ENCODE measurements at places on chromosomes 1 and 21.
A peak's percentile ranks its signal among the peaks of the same experiment; 100 is the strongest.

GRCh38 chr1:32353431-32353830 lies 8.9 kb downstream of the FAM229A start:
- no peak for DNase-seq

DNA sequence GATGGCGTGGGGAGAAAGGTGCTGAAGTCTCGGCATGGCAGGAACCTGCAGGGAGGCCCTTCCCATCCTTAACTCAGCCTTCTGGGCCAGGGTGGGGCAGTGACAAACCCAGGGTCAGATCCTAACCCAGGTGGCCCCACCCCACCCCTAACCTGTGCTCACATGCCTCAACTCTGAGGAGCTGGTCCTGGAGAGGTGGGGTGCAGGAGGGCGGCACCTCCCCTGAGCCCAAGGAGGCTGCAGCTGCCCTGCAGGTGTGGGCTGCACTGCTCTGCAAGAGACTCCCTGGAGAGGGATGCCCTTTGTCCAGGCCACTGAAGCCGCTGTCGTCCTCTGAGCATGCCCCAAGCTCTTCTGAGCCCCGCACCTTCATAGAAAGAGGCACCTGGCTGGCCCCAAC lies 15.2 kb upstream of the ADAMTSL4 start:
- DNase-seq = no peak

DNA sequence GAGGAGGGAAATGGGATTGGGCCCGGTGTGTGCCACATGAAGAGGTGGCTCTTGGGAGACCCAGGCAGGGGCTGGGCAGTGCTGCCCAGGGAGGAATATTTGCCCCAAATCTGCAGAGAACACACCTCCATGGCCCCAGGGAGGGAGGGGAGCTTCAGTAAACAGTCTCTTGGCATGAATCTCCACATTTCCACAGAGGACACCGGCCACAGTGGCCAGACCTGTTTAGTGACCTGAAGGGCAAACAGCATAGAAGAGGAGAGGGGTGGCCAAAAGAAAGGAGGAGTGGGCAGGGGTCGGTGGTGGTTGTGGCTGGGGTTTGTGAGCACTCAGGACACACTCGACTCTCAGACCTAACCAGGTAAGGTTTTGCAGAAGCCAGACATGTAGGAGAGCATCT lies 54.0 kb upstream of the IFFO2 start:
- no peak for DNase-seq

DNA sequence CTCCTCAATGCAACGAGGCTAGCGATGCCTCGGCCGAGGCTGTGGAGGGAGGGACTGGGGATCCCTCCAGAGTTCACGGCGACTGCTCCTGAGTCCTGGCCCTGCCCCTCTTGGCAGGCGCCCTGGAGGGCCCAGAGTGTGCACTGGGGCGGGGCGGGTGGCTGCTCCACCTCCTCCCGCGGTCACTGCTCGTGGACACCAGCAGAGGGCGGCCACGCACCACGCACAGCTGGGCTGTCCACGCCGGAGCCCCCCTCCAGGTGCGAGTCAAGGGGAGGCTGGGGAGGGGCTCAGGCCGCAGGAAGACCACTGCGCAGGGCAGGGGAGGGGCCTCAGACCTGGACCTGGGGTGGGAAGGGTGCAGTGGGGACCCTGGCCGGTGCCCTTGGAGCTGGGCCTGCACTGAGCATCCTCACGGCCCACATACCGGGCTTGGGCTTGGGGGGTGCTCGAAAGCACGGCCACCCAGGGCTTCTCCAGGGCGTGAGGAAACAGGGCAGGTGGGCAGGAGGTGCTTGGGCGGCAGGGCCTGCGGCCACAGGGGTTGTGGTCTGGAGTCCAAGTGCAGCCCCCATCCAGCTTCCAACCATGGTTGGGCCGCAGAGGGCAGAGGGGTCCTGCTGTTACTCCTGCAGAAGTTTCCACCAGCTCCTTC lies 20.6 kb upstream of the TTC34 start:
- DNase-seq = peak; percentile 32

DNA sequence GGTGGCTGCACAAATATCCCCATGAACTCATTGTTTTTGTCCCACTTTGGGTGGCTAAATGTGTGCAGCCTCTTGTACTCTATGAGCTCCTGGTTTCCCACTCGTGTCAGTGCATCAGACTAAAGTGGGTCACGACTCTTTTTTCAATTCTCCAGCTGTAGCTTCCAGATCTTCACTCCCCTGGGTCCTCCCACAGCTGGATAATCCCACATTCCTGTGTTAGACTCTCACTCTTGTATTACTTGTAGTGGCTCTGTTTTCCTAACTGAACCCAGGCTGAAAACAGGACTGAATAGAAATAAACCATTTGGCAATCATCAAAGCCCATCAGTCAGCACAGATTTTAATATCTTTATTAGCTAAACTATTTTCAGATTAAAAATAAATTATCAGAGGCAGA lies 60.4 kb downstream of the UBE2U start:
- no peak for DNase-seq

- DNase-seq = no peak
Observed at GRCh38 chr1:60833173-60833572, 249.2 kb upstream of the NFIA start.

- DNase-seq = no peak
Observed at GRCh38 chr1:167661527-167662426, 31.7 kb downstream of the RCSD1 start.

DNA sequence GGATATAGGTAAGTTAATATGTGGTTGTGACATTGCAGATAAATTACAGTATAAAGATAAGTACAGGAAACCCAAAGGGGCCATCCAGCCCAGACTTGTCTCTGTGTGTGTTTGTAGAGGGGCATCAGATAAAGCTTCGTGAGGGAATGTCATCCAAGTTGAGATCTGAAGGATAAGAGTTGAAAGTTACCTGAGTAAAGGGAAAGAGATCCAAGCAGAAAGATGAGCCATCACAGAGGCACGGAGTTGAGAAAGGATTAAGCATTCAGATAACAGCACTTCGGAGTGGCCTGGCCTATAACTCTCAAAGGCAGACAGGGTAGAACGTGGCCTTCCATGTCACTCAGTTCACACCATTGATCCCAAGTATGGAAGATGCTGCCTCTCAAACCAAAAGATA lies 749.1 kb downstream of the ADGRL2 start:
- no peak for DNase-seq

- no peak for DNase-seq
Observed at GRCh38 chr1:244231572-244232315, 180.7 kb downstream of the ZBTB18 start.

GRCh38 chr1:228448372-228448771 lies 31.7 kb upstream of the TRIM17 start:
- DNase-seq = no peak

- no peak for DNase-seq
Observed at GRCh38 chr1:223161321-223161720, 18.3 kb upstream of the TLR5 start.

DNA sequence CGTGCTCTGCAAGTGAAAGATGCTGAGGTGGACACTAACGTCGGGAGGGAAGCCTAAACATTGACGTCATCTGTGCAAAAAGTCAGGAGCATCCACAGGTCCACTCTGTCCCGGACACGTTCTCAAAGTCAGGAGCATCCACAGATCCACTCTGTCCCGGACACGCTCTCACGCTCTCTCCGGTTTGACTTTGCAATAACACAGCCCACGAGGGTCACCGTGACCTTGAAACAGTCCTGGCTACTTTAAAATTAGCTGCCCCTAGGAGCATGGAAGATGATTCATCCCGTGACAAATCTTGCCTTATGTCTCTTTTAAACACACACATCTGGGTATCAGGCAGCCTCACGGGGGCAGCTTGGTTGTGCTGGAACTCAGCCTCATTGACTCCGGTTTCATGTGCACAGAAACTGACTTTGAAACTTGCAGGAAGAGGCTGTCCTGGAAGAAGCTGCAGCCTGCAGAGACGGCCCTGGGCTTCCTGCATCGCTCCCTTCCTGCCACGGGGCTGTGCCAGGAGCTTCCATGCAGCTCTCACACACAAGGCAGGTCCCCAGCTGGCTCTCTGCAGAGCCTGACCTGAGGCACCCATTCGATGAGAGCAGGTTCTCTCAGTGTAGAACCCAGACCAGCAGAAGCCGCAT lies 18.1 kb upstream of the COL18A1 start:
- DNase-seq = no peak

DNA sequence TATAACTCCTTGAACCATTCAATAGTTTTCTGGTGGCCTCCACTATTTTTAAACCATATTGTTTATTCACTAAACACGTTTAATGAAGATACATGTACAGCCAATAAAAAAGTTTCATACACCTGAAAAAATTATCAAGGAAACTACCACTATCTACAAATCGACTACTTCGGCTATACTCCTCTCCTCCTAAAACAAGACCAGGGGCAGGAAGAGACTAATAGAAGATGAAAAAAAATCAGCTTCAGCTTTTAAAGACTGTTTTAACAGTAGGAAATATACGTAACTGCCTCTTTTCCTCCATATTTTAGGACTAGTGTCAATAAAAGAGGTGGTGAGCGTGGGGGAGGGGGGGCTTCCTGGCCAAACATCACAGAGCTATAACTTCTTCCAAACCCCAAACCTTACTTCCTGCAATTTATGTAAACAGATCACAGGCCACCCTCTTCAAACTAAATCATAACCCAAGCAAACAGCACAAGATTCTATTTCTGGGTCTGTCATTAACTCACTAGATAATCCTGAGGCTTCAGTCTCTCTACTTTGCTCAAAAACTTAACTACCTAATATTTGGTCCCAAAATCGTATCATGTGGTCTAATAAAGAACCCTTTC lies 15.1 kb downstream of the FOXJ3 start:
- peak; percentile 16 for DNase-seq

DNA sequence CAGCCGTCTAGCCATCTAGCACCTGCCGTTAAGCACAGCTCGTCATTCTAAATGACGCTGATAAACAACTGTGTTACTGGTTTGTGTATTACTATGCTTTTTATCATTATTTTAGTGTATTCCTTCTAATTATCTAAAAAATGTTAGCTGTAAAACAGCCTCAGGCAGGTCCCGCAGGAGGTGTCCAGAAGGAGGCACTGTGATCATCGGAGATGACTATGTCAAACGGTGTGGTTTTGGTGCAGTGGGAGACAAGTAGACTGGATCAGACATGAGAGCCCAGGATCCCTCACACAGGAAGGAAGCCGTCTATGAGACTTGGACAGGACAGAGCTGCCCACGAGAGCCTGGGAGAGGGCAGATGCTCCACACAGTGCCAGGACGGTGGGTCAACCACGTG lies 55.3 kb upstream of the COL6A1 start:
- no peak for DNase-seq

DNA sequence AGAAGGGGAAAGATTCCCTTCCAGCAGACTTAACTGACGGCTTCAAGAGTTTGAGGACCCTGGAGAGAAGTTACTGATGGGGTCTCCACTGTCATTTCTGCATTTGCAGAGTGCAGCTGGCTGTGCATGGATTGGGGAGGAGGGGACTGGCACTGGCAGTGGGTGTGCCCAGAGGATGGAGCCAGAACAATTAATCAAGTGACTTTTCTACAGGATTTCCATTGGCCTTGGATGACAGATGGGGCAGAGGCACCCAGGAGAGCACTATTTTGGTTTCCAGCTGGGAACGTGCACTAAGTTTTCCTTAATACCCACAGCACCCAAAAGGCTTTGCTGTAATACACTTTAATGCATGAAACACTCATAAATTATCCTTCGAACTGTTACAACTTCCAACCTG lies 1.3 kb downstream of the NGF start:
- no peak for DNase-seq

- no peak for DNase-seq
Observed at GRCh38 chr1:203722909-203723308, 42.1 kb upstream of the LAX1 start.

GRCh38 chr1:155910621-155911121 lies 478 bp downstream of the RIT1 start:
- no peak for DNase-seq

- DNase-seq = no peak
Observed at GRCh38 chr1:212110617-212111016, 75.1 kb downstream of the DTL start.

- no peak for DNase-seq
Observed at GRCh38 chr1:19730793-19731192, 66.1 kb downstream of the HTR6 start.

All from activated CD4-positive, alpha-beta T cell treated with anti-CD3 and anti-CD28 coated beads, Interleukin-2, Interleukin-6, amounts not matched to agents 100 ng/mL and 50 ng/mL, durations not matched to agents 16 hours and 8 hours (primary cell).